ENCODE measurements at places on chromosomes 13 and 19. TPM values are rescaled to one million over a fixed set of nuclear protein-coding genes. Genes with fewer than 3 reads are reported as not detected.
A peak's percentile ranks its signal among the peaks of the same experiment; 100 is the strongest.

CPT1C gene
- 29.0 TPM for total RNA-seq

DDX39A gene
- total RNA-seq, result 49.9 TPM

ZNF136 gene
- 5.2 TPM for total RNA-seq

GIPR gene
- 23.6 TPM for total RNA-seq

SCN1B gene
- total RNA-seq, result 1.2 TPM

RAB3D gene
- total RNA-seq, result 14.6 TPM

UNC13A gene
- 0.54 TPM for total RNA-seq

- H3K27ac ChIP-seq, result no peak overlapping the region
- H3K27me3 ChIP-seq, result no peaks in the 10 kb centered on the region
- no peak overlapping the region for H3K4me3 ChIP-seq
- DNase-seq, result no peak
- H3K4me1 ChIP-seq, result no peaks in the 10 kb centered on the region
- H3K36me3 ChIP-seq, result no peaks in the 10 kb centered on the region
Observed at GRCh38 chr13:20348018-20348417, 115.9 kb upstream of the GJB6 start.

DNA sequence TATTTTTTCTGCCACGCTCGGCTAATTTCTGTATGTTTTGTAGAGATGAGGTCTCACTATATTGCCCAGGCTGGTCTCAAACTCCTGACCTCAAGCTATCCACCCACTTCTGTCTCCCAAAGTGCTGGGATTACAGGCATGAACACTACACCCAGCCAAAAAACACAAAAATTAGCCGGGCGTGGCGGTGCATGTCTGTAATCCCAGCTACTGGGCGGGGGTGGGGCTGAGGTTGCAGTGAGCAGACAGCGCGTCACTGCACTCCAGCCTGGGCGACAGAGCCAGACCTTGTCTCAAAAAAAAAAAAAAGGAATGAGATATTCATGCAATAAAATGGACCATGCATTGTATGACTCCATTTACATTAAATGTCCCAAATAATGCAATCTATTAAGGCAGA is 32.2 kb downstream of the VASP start:
- no peaks in the 10 kb centered on the region for H3K27me3 ChIP-seq
- no peak overlapping the region for H3K27ac ChIP-seq
- no peaks in the 10 kb centered on the region for H3K36me3 ChIP-seq
- no peak overlapping the region for H3K4me3 ChIP-seq
- DNase-seq, result no peak

DNA sequence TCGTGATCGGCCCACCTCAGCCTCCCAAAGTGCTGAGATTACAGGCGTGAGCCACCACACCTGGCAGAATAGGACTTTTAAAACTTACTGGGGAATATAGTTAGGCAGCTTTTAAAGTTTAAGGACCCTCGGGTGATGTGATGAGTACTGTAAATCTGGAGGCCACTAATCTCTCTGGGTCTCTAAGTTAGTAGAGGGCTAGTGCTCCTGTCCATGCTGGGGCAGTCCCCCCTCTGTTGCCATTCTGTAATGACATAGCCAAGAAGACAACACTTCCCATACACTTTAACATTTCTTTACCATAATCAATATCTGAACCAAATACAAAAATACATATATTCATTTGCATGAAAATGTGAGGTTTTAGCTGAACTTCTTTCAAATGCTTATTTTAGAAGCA is 65.7 kb downstream of the IPO5 start:
- H3K27me3 ChIP-seq, result no peaks in the 10 kb centered on the region
- no peak overlapping the region for H3K27ac ChIP-seq
- no peak for DNase-seq
- H3K36me3 ChIP-seq, result peaks cover 59% of the 10 kb centered on the region
- H3K4me1 ChIP-seq, result no peaks in the 10 kb centered on the region

DNA sequence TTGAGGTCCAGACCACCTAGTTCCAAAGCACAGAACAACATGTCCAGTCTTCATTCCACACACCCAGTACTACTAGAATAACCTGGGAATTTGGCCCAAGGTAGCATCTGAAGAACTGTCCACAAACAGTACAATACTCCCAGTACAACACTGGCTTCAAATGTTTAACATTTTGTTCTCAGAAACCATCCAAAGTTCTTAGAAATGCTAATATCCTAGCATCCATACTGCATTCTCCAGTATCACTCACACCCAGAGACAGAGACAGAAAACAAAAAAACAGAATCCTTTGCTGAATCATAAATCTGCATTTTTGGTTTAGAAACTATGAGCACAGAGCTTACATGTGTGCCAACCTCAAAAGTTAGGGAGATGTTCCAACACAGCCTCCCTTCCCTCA is 490.8 kb downstream of the FOXO1 start:
- H3K4me3 ChIP-seq, result no peak overlapping the region
- no peaks in the 10 kb centered on the region for H3K36me3 ChIP-seq
- H3K4me1 ChIP-seq, result no peaks in the 10 kb centered on the region
- DNase-seq, result no peak
- H3K27ac ChIP-seq, result no peak overlapping the region

GRCh38 chr19:46759206-46759605 is 13.0 kb upstream of the STRN4 start:
- H3K27me3 ChIP-seq, result no peaks in the 10 kb centered on the region
- peaks cover 2% of the 10 kb centered on the region for H3K36me3 ChIP-seq
- H3K4me3 ChIP-seq, result no peak overlapping the region
- H3K4me1 ChIP-seq, result no peaks in the 10 kb centered on the region
- no peak for DNase-seq
- H3K27ac ChIP-seq, result no peak overlapping the region

- peak; percentile 47 for DNase-seq
- no peak overlapping the region for H3K4me3 ChIP-seq
- H3K27me3 ChIP-seq, result no peaks in the 10 kb centered on the region
- no peak overlapping the region for H3K27ac ChIP-seq
- no peaks in the 10 kb centered on the region for H3K36me3 ChIP-seq
- no peaks in the 10 kb centered on the region for H3K4me1 ChIP-seq
Observed at GRCh38 chr19:51158474-51159129, 16.5 kb downstream of the SIGLEC7 start.

- peaks cover 2% of the 10 kb centered on the region for H3K4me1 ChIP-seq
- H3K36me3 ChIP-seq, result no peaks in the 10 kb centered on the region
- no peaks in the 10 kb centered on the region for H3K27me3 ChIP-seq
- H3K27ac ChIP-seq, result no peak overlapping the region
- no peak for DNase-seq
Observed at GRCh38 chr19:4075373-4075772, 8.7 kb upstream of the ZBTB7A start.

DNA sequence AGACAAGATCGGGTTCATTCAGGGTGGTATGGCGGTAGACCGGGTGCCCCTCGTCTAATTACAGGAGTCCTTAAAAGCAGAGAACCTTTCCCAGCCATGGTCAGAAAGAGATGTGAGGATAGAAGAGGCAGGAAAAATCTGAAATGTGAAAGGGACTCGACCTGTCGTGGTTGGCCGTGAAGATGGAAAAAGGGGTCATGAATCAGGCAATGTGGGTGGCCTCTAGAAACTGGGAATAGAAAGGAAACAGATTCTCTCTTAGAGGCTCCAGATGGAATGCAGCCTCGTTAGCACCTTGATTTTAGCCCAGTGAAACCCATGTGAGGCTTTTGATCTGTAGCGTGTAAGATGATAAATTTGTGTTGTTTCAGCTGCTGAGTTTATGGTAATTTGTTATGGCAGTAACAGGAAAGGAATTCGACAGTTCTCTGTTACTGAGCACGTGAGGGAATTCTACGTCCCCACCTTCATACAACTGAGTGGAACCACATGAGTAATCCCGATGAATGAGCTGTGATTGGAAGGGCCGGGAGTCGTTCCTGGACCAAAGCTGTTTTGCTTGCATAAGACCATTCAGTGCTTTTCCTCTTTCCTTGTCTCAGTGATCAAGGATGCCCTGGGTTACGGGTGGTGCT is 11.0 kb upstream of the CA11 start:
- no peak overlapping the region for H3K4me3 ChIP-seq
- H3K27me3 ChIP-seq, result no peaks in the 10 kb centered on the region
- no peak overlapping the region for H3K27ac ChIP-seq
- peak; percentile 76 for DNase-seq

DNA sequence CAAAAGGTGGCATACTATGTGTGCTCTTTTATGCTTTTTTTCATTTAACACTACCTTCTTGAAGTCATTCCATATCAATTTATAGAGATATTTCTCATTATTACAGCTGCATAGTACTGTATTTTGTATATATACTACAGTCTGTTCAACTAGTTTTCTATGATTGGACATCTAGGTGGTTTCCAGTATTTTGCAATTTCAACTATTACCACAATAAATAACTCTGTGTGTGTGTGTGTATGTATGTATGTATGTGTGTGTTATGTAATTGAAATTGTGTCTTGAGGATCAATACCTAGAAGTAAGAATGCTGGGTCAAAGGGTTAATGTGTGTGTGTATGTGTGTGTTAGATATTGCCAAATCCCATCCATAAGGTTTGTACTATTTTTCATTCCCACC is 7.0 kb downstream of the LPAR6 start:
- H3K27me3 ChIP-seq, result no peaks in the 10 kb centered on the region
- no peaks in the 10 kb centered on the region for H3K36me3 ChIP-seq
- no peak overlapping the region for H3K27ac ChIP-seq
- no peak overlapping the region for H3K4me3 ChIP-seq

DNA sequence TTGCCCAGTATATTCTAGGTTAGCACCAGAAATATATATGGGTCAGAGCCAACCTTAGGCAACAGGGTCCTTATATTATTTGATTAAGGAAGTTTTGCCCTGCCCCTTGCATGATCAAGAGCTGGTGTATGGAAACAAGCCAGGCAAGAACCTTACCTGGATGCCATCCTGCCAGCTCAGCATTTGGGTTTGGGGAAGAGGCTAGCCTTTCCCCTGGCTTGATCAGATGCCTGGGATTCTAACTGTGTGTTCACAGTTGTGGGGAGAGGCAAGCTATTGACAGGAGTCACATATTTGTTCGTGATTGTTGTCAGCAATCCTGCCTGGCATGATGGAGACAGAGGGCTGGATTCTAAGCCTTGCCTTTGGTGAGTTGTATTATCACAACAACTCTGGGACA is 260.0 kb upstream of the DACH1 start:
- no peaks in the 10 kb centered on the region for H3K4me1 ChIP-seq
- H3K27me3 ChIP-seq, result no peaks in the 10 kb centered on the region
- no peaks in the 10 kb centered on the region for H3K36me3 ChIP-seq
- H3K27ac ChIP-seq, result no peak overlapping the region
- DNase-seq, result no peak

- no peak overlapping the region for H3K4me3 ChIP-seq
- no peaks in the 10 kb centered on the region for H3K27me3 ChIP-seq
- H3K4me1 ChIP-seq, result no peaks in the 10 kb centered on the region
- DNase-seq, result no peak
- no peaks in the 10 kb centered on the region for H3K36me3 ChIP-seq
- no peak overlapping the region for H3K27ac ChIP-seq
Observed at GRCh38 chr19:35349614-35350521, 2.2 kb downstream of the FFAR1 start.

GRCh38 chr13:28239374-28239773 is 101.0 kb downstream of the PAN3 start:
- no peaks in the 10 kb centered on the region for H3K4me1 ChIP-seq
- no peak for DNase-seq
- H3K27ac ChIP-seq, result peak overlapping the region; percentile 26
- peaks cover 5% of the 10 kb centered on the region for H3K36me3 ChIP-seq
- no peak overlapping the region for H3K4me3 ChIP-seq

DNA sequence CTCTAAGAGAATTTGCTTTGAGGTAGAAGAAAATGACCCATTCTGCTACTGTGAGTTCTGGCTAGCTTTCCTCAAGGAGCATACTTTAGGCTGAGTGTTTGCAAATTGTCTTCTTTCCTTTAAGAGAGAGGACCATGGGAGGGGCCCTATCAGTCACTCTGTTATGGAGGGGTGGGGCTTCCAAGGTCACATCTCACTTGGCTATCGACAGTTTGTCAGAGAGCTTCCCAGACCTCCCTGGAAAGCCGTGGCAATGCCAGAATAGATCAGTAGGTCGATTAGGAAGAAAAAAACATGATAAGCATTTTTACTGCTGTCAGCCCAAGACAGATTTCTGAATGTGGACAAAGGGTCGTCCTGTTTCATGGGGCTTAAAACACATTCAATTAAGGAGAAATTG is 93.3 kb downstream of the OXGR1 start:
- H3K4me3 ChIP-seq, result no peak overlapping the region
- H3K36me3 ChIP-seq, result no peaks in the 10 kb centered on the region
- no peak for DNase-seq
- H3K4me1 ChIP-seq, result peaks cover 16% of the 10 kb centered on the region
- H3K27ac ChIP-seq, result no peak overlapping the region

- no peaks in the 10 kb centered on the region for H3K27me3 ChIP-seq
- no peak for DNase-seq
- no peak overlapping the region for H3K27ac ChIP-seq
- H3K4me3 ChIP-seq, result no peak overlapping the region
- H3K36me3 ChIP-seq, result no peaks in the 10 kb centered on the region
Observed at GRCh38 chr19:5170329-5170745, 170.3 kb downstream of the PTPRS start.

- H3K4me3 ChIP-seq, result no peak overlapping the region
- H3K36me3 ChIP-seq, result peaks cover 27% of the 10 kb centered on the region
- H3K27ac ChIP-seq, result peak overlapping the region; percentile 21
- no peak for DNase-seq
- H3K4me1 ChIP-seq, result peaks cover 45% of the 10 kb centered on the region
Observed at GRCh38 chr13:111278743-111279652, 41.4 kb upstream of the TEX29 start.

GRCh38 chr13:99339736-99340397 is 32.7 kb upstream of the GPR183 start:
- H3K27ac ChIP-seq, result peak overlapping the region; percentile 77
- H3K4me1 ChIP-seq, result peaks cover 27% of the 10 kb centered on the region
- no peaks in the 10 kb centered on the region for H3K27me3 ChIP-seq
- no peak overlapping the region for H3K4me3 ChIP-seq
- DNase-seq, result peak; percentile 62
